ENCODE measurements at places on chromosomes 5 and 9.

DNA sequence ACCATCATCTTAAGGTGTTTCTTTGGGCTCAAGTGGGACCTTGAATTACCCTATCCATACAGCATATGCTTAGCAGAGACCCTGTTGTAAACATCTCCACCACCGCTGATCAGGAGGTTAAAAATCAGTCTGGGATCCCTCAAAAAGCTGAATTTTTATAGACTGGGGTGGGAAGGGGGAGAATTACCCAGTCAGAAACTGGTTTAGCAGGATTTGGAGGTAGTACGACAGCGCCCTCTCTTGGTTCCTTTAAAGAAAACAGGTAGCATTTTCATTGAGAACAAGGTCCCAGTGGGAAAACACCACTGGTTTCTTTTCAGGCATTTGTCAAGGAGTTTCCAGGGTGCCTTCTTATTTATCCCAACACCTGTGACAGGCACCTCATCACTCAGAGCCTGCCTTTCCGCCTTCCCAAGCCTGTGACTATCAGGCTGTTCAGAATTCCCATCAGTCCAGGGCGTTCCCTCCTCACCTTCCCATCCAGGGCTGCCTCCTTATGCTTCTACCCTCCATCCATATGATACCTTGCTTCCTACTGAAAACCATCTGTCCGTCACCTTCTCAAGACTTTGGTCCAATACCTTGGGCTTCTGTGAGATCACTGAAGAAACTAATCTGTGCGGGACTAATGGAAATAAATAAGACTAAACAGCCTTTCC is 203.8 kb upstream of the RAI14 start:
- DNase-seq: no peak

GRCh38 chr5:180670586-180671359 is 21.4 kb upstream of the FLT4 start:
- peak; percentile 67 for DNase-seq

DNA sequence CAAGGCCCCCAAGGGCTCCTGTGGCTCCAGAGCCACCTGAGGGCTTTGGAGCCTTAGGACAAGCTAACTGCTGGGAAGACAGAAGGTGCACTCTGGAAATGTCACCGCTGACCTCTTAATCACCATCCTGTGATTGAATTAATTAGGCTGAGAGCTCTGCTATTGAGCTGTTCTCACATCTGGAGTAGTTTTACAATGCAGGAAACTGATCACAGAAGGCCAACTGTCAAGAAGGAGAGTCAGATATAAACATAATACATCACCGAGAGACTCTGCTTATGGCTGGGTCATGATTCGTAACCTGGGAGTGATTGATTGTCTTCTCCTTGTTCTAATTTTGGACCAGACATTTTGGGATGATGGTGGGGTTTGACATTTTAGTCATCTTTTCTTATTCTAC is 226.1 kb downstream of the SLIT3 start:
- DNase-seq: no peak

- no peak for DNase-seq
Measured at GRCh38 chr5:73814233-73814846, 188.3 kb downstream of the ARHGEF28 start.

- DNase-seq: peak; percentile 56
Measured at GRCh38 chr5:35789732-35790456, 66.8 kb upstream of the IL7R start.

DNA sequence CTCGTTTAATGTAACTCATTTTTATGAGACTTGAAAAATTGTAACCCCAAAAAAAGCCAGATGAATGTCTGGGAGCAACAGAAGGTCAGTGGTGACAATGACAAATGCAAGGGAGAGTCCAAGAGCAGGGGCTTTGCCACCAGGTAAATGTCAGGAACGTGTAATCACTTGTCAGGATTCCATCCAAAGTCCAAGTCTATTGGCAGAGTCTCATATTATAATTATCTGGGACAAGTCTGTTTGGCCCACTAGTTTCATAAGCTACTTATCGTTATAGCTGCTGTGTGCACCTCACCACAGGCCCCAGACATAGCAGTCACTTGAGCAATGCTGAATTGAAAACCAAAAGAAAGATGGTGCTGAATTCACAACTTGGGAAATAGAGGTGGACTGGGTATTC is 180.8 kb downstream of the DNAH5 start:
- no peak for DNase-seq

DNA sequence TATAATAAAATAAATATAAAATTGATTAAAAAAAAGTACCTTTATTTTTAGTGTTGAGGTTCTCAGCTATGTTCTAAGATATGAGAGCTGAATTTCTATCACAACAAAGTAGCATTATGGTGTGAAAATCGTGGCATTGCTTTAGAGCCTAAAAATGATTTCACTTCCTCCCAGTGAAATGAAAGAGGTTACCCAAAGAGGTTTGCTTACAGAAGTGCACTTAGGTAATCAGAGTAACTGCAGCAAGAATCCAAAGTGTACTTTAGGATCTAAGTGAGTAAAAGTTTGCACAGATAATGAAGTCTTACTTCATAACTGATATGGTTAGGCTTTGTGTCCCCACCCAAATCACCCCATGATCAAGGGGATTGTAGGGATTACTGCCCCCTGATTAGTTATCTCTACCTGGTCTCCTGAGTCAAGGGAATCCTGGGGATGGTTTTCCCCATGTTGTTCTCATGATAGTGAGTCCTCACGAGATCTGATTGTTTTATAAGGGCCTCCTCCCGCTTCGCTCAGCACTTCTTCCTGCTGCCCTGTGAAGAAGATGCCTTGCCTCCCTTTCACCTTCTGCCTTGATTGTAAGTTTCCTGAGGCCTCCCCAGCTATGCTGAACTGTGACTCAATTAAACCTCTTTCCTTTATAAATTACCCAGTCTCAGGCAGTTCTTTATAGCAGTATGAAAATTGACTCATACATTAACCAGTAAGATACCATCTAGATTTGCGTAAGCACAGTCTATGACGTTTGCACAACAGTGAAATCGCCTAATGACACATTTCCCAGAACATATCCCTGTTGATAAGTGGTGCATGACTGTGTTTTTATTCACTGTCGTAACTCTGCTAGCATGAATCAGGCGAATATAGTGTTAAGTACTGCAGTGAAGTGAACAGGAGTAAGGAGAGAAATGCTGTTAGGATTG is 40.3 kb upstream of the LRRC70 start:
- DNase-seq: peak; percentile 62

GRCh38 chr9:109901201-109901600 is 121.2 kb downstream of the PALM2AKAP2 start:
- DNase-seq: no peak

GRCh38 chr5:172052450-172053236 is 46.2 kb upstream of the FBXW11 start:
- no peak for DNase-seq

GRCh38 chr5:11084111-11084510 is 323.1 kb upstream of the DAP start:
- DNase-seq: no peak

Data from activated CD4-positive, alpha-beta T cell treated with anti-CD3 and anti-CD28 coated beads, Interleukin-10, Interleukin-2, amounts not matched to agents 100 ng/mL and 50 ng/mL, durations not matched to agents 16 hours and 8 hours (primary cell).